ENCODE measurements at places on chromosomes 3 and 15.

GRCh38 chr3:78792212-78792611 lies 975.6 kb downstream of the ROBO1 start:
- DNase-seq: no peak

- no peak for DNase-seq
These were observed 52.5 kb upstream of the ZCWPW2 start for GRCh38 chr3:28295898-28296490.

DNA sequence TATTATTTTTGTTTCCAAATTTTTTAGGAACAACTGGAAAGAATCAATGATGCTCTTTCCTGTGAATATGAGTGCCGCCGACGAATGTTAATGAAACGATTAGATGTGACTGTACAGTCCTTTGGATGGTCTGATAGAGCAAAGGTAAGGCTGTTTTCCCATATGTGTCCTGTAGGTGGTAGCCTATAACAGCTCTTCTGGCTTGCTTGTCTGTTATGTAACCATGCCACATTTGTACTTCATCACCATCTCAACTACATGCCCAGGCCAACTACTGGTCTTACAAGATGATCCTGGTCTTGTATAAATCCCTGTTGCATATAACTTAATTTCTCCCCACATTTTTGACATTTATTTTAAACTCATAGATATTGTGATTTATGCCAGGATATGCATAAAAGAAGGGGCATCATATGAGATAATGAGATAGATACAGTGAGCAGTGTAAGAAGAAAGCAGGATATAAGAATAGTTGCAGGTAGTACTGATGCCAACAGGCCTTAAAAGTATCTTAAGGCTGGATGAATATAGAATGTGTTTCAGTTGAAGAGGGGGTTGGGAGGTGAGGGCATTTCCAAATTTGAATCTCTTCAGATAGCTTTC lies 20.3 kb downstream of the FAM98B start:
- no peak for DNase-seq

DNA sequence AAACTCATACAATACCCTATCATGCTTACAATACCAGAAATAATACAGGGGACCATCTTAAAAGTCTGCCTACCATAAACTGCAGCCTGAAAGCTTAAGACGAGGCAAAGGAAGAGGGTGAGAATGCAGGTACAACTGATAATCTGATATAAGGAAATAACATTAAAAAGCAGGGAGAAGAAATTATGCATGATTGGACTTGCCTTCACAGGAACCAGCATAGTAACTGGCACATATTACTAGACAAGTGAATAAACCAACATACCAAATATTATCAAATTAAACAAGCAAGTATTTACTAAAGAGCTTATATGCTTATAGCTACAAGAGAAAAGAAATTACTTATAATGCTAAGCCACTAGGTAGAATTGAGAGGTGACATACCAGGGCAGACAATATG lies 18.7 kb downstream of the ANKRD28 start:
- DNase-seq: no peak

GRCh38 chr3:159892801-159893200 lies 95.8 kb upstream of the IL12A start:
- no peak for DNase-seq

DNA sequence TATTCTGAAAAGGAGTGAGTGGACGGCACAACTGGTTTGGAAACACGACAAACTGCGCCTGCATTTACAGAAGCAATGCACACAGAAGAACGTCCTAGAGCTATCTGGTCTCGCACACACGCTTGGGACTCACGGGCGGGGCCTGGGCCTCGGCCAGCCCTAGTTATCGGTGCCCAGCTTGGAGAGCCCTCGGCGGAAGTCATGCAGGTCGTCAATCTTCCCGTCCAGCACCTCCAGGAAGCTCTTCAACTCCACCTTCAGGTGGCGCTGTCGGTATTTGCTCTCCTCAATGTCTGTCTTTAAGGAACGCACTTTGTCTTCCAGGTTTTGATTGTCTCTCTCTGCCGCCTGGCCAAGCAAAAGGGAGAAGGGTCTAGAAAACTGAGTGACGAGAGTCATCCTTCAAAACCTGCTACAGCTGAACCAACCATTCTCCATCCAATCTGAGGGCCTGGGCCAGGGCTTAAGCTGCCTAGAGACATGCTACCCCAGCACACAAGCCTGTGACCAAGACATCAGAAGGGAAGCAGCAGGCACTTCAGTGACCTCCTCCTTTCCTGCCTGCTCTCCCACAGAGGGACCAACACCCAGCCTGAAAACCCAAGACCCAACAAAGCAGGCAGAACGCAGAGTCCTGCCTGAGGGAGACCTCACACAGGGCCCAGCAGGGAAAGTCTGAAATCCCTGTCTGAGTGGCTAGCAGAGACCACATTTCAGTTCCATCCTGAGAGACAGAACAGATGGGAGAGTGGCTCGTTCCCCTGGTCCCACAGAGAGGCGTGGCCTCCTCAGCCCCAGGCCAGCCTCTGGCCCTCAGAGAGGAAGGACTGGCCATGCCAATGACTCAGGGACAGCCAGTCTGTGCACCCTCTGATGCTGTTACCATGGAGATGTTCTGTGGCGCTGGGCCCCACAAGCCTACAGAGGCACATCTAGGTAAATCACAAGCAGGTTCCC lies 40.4 kb downstream of the WHAMM start:
- no peak for DNase-seq

DNA sequence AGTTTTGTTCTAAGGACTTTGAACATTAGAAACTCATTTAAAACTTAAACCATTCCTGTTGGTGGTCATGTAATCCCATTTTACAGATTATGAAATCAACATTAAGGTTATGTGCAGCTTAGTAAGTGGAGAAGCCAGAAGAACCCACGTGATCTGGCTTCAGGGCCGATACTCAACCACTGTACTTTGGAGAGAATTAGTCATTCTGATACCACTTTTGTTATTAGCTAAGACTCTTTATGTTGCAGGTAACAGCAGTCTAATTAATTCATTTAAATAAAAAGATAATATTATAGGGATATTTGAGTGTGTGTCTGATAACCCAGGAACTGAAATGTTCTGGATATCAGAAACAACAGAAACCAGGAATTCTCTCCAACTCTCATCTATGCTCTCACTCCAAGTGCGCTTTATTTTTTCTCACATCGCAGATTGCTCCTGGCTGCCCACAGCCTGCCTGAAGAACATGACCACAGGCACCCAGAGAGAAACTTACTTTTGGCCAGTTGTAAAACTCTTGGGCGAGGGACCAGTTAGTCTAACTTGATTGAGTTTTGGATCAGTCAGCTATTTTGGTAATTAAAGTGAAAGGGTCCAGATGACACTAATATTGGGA lies 25.2 kb downstream of the UBE2E1 start:
- no peak for DNase-seq

DNA sequence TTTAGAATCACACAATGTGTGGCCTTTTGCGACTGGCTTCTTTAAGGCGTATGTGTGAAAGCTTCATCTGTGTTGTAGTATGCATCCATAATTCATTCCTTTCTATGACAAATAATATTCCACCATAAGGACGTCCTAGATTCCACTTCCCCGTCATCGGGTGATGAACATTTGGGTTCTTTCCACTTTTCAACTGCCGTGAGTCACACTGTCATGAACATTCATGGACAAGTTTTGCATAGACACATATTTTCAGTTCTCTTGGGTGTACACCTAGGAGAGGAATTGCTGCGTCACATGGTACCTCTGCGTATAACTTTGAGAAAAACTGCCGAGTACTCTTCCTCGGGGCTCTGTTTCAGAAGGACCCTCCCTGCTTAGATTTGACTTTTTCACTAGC lies 97.3 kb downstream of the TOP2B start:
- no peak for DNase-seq

GRCh38 chr15:50259276-50259675 lies 6.2 kb downstream of the HDC start:
- DNase-seq: no peak

DNA sequence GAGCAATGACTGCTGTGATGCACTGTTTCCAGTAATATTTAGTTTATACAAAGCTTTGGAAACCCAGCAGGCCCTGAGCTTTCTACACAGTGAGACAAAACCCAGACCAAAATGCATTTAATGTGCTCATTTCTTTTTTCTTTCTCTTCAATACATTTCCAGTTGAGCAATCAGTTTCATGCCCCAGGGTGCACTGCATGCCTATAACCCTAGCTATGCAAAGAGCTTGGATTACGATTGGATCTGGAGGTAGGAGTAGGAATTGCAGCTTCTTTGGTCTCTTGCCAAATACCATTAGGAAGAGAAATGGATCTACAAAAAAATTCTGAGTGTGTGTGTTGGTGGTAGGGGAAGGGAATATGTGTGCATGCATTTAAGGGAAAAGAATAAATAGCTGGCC lies 1001.4 kb downstream of the SQOR start:
- no peak for DNase-seq

DNA sequence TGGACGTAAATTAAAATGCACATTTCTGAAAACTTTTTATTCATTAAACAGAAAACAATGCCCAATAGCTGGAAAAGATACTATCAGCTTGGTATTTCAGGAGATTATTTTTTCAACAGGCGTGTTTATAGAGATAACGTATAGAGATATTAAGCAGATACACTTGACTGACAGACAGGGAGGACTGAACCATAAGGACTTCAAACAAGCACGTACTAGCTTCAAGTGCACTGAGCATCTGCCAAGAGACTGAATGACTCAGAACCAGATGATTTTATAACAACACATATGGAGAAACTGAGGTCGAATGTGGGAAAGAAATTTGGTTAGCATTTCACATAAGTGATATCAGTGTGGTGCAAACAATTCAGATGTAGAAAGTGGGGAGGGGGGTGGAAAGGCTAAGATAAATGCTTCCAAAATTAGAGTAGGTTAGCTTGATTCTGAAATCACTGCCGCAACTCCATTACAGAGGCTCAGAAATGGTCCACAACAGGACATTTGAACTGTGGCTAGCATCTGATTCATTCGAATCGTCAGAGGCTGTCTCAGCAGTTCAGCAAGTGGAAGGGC lies 103.5 kb downstream of the SEMA6D start:
- no peak for DNase-seq

GRCh38 chr3:150302246-150302645 lies 105.9 kb upstream of the TSC22D2 start:
- DNase-seq: no peak

DNA sequence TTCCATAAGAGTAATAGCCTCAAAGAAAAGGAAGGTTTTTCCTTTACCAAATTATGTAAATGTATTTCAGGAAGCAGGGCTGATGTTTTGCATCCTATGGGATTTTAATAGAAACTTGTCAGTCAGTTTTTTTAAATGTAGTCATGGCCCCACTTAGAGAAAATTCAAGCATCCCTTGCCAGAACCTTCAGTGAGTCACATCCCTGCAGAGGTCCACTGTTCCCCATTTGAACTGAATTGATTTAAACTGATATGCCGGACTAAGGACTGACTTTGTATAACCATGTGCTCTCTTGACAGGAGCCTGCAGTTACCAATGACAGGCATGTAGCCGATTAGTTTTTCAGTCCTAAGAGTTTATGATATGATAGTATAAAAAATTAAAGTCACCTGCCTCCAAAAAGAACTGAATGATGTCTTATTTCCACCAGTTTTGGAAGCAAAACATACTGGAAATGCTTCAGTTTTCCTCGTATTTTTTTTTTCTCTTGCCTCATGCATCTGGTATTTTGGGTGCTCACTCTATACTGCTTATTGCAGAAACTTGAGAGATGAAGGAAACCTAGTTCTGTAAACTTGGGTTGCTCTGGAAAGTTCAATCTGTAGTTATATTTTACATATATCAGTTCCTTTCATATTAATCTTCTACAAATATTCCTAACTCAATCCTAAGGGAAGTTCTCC lies 30.7 kb downstream of the LRTM1 start:
- DNase-seq: no peak

GRCh38 chr3:135966271-135966961 lies 888 bp downstream of the PPP2R3A start:
- DNase-seq: no peak

- no peak for DNase-seq
These were observed 44.5 kb downstream of the ZDHHC19 start for GRCh38 chr3:196166741-196167140.

DNA sequence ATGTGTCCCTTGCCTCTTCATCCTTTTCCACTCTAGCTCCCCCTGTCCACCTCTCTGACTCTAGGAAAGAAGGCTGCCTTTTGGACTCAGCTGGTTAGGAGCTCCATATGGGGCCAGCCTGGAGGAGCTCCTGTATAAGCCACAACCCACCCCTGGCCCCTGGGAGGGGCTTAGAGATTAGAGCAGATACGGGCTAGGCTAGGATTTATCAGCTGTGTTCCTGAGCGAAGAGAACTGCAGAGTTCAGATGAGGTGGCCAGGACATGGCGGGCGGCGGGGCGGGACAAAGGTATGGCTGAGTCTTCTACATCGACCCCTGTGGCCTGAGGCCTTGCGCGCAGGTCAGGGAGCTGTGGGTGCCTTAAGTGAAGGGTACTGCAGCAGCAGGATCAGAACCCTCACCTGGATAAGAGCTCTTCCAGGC lies 7.9 kb downstream of the NBEAL2 start:
- DNase-seq: no peak

DNA sequence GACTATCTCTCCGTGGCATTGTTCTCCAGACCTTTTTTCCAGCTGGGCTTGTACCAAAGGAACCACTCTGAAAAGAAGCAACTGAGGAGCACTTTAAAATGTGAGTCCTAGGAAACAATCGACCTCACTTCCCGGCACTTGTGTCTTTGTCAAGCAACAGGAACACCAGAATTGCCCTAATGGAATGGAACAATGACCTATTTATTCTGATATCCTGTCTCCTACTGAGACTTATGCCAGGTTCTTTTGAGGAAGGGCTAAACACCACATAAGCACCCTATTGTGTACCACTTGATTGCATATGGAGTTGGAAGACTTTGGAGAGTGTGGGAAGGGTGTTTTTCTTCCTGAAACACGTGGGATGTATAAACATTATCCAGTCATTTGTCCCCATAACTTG lies 56.8 kb upstream of the TGFBR2 start:
- DNase-seq: no peak

DNA sequence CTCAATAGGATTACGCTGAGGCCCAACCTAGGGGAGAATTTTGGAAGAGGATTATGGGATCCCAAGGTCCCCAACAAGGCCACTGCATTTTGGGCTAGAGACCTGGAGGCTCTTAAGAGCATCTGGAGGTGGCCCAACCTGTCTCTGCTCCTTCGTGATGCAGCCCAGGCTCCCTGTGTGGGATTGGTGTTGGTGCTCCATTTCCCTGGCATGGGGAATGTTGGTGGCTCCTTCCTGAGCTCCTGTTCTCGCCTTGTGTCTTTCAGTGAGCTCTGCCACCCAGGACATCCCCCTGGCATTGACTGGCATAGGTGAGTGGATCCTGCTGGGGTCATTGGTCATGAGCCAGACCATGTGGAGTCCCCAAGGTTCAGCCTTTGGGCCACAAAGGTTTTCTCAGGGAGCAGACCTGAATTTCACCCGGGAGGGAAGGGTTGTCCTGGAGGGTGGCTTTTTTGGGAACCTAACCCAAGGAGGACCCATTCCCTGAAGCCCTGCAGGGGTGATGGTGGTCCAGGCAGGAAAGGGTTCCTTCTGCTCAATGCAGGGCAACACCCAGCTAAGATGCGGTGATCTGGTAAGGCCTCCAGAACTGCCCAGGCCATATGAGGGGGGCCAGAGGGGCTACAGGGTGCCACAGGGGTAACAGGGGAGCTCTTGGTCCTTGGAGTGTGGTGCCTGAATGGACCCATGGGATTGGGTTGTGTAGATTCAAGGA lies 202.5 kb downstream of the UBE3A start:
- DNase-seq: no peak

Measured in amniotic stem cell (primary cell).